ENCODE measurements at places on chromosomes 11 and 22.
A peak's percentile ranks its signal among the peaks of the same experiment; 100 is the strongest.

GRCh38 chr11:101797335-101797734, 117.5 kb upstream of the CEP126 start:
- DNase-seq, result no peak

GRCh38 chr11:129992161-129992944, 10.3 kb downstream of the PRDM10 start:
- peak; percentile 52 for DNase-seq

DNA sequence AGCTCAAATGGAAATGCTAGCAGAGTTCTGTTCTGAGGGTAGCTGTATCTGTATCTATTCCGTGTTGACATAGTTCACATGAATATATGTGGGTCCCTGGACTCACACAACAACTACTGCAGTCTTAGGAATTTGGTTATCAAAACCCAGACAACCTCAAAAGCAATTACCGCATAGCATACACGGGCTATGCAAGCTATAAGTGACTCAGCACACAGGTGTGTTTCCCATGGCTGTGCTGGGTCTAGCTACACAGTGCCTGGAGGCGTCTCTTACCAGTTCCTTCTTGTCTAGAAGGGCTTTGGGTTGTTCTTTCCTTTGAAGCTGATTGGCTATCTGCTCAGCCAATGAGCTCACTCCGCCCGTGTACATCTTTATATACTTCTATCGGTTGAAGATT, 98.2 kb upstream of the BID start:
- DNase-seq, result peak; percentile 97

GRCh38 chr11:9875862-9876261, 212.0 kb downstream of the SWAP70 start:
- DNase-seq, result no peak

GRCh38 chr22:19629720-19630419, 84.4 kb upstream of the SEPTIN5 start:
- peak; percentile 38 for DNase-seq

GRCh38 chr11:69257838-69258658, 35.9 kb upstream of the MYEOV start:
- DNase-seq, result no peak

DNA sequence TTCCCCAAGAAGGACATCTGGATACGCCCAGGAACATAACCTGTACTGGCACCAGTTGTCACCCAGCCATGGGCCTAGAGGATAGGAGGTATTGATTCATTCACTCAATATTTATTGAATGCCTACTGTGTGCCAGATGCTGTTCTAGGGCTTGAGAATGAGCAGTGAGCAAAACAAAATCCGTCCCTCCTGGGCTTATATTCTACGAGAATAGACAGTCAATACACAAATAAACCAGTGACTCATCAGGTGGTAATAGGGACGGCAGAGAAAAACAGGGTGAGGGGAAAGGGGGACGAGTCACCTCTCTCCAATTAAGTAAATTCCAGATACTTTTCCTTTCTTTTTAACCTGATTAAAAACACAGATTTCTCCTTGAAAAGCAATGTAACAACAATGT, 103.5 kb downstream of the MICAL2 start:
- DNase-seq, result no peak

DNA sequence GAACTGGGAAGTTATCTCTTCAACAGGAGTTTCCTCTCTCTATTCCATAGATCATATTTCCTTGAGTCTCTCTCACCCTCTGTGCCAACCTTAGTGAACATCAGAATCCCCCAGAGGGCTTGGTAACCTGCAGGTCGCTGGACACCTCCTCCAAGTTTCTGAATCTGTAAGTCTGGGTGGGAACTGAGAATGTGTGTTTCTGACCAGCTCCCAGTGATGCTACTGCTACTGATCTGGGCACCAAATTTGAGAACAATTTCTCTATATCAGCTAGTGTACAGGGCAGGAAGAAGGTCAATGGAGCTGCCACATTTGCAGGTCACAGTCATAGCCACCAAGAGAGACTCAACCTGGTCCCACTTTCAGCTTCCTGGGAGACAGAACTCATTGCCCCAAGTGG, 62.9 kb downstream of the RCN1 start:
- DNase-seq, result no peak

DNA sequence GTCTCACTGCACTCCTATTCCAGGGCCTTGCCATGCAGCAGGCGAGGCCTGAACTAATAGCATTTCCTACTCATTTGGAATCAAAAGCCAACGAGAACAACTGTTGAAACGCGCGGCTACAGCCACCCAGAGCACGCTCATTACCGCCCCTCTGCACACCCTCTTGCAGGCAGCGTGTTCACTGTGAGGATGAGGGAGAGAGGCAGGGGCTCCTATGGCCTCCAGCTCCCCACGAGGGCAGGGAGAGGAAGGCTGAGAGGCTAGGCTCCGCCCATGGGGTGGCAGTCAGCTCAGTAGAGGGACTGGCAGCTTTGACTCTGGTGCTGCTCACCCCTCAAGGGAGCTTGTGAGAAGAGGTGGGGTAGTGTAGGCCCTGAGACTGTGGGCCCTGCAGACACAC, 26.2 kb downstream of the LMO1 start:
- DNase-seq, result no peak

- no peak for DNase-seq
Measured at GRCh38 chr11:120261321-120261720, 21.4 kb downstream of the POU2F3 start.

GRCh38 chr22:31039393-31039792, 41.7 kb upstream of the SMTN start:
- DNase-seq, result no peak

GRCh38 chr11:128725630-128726319, 31.9 kb downstream of the FLI1 start:
- peak; percentile 68 for DNase-seq

- DNase-seq, result no peak
Measured at GRCh38 chr11:67066333-67066709, 9.7 kb downstream of the RHOD start.

DNA sequence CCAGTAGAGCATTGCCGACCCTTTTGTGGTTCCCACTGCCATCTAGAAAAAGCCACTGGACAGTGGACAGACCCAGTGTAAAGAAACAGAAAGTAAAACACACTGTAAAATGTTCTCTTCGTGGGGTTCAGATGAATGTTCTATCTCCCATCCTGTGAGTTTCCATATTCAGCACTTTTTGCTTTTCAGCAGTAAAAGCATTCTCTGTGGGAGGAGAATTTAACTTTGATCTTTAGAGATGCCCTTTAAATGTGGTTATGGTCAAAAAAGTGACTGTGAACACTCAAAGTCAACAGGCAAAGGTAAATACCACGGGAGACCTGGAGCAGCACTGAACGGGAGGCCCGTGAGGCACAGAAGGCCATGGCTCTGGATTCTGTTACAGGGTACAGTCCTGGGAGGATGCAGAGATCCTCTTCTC, 53.9 kb downstream of the FLI1 start:
- DNase-seq, result no peak

- peak; percentile 71 for DNase-seq
Measured at GRCh38 chr22:33853200-33854097, 66.8 kb downstream of the LARGE1 start.

DNA sequence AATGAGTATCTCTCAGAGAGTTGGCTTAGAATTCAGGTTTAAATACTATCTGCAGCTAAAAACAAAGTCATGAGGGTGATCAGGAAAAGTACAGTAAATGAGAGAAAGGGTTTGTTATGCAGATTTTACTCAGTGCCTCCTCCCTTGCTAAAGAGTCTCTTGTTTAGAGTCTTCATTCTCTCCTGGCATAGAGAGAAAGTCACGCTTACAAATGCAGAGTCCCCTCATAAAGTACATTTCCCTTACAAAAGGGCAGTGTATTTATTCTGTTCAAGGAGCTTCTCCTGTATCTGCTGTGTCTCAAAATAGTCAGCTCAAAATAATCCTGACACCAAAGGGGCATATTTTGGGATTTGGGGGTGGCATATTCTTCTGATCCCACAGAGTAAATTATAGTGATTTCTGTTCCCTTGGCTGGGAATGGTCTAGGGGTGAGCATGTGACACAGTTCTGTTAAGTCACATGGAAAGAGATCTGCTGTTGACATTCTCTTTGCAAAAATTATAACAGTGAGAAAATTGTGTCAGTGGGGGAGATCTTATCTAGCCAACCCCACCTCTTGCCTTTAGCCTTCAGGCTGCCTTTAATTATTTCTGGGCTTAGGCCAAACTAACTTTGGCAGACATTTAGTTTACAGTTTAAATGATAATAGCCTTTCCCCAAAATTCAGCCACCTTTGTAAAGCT, 102.9 kb downstream of the MTNR1B start:
- no peak for DNase-seq

- no peak for DNase-seq
Measured at GRCh38 chr22:40472579-40472978, 102.2 kb downstream of the SGSM3 start.

DNA sequence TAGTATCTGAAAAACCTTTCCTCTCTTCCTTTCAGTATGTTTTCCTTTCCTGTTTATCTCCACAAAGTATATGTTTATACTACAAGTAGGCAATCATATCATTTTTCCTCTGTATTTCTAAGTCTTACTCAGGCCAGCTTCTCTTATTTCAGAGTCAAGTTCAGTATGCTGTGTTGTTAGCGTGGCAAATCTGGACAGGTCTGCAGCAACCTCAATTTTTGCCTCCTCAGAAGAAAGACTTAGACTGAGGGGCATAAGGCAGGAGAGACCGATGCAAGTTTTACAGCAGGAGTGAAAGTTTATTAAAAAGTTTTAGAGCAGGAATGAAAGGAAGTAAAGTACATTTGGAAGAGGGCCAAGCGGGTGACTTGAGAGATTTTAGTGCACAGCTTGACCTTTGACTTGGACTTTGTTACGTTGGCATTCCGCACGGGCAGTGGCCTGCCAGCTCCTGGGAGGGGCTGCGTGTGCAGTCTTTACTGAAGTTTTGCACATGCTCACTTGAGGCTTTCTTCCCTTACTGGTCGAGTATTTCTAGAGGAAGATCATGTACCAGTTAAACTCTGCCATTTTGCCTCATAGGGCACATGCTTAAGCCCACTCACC, 343.2 kb downstream of the NTM start:
- DNase-seq, result no peak

- DNase-seq, result peak; percentile 84
Measured at GRCh38 chr22:42313804-42314581, 43.5 kb upstream of the TCF20 start.

- DNase-seq, result no peak
Measured at GRCh38 chr22:42993651-42994275, 21.2 kb downstream of the PACSIN2 start.

- no peak for DNase-seq
Measured at GRCh38 chr22:45227645-45228400, 12.9 kb downstream of the KIAA0930 start.

DNA sequence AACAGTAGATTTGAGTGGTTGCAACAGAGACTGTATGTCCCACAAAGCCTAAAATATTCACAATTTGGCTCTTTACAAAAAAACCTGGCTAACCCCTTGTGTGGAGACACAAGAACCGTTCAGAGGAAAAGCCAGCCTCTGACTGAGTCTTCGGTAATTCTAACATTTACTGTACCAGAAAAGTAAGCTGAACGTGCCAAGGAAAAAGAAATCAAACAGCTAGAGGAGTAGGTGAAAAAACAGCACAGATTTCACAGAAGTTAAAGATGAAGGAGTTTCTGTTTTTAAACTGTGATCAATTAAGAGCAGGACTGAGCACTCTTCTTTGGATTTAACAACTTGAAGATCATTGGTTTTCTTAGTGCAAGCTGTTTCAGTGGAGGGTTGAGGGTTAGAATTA, 424.7 kb upstream of the KIRREL3 start:
- DNase-seq, result no peak

DNA sequence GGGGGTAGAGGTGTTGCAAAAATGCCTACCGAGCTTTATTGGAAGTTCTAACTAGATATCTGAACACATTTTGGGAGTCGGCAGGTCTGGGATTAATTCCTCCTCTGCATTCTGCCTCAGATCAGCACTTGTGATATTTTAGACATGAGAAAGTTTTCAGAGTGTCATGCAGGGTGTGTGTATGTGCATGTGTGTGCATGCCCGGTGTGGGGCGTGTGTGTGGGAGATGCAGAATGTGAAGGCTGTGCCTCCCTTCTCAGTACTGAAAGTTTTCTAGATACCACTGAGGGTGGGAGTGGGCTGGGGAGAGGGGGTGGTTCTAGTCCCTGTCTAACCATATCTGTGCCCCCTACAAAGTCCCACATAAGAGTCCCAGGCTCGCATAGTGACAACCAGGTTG, 180.0 kb upstream of the NTM start:
- no peak for DNase-seq

DNA sequence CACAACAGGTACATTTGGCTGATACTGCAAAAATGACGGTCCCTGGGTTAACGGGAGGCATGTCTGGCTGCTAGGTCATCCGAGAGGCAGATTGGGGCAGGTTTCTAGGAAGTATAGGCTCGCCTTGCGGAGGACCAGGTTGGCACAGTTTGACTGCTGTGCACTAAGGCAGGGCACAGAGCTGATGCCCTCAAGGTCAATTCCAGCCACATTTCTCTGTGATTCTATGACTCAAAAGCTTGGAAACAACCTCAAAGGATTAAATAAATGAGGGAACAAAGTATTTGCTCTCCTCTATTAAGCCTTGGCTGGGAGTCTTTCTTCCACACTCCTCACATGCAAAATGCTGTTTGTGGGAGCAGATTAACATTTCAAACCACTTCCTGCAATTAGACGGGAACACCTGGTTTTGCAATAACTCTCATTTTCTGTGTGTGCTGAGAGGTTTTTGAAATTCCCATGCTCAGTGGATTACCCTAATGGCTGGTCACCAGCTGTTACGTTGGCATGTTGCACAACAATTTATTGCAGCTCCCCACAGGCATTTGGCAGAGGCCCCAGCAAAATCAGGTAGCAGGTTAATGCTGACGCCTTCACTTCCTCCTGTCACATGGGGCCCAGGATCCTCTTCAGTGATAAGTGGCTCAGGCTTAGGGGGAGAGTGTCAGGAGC, 61.0 kb upstream of the PLET1 start:
- DNase-seq, result peak; percentile 98

- no peak for DNase-seq
Measured at GRCh38 chr22:49191506-49191980, 636.1 kb downstream of the BRD1 start.

- DNase-seq, result no peak
Measured at GRCh38 chr11:125170001-125170509, 5.5 kb downstream of the PKNOX2 start.

DNA sequence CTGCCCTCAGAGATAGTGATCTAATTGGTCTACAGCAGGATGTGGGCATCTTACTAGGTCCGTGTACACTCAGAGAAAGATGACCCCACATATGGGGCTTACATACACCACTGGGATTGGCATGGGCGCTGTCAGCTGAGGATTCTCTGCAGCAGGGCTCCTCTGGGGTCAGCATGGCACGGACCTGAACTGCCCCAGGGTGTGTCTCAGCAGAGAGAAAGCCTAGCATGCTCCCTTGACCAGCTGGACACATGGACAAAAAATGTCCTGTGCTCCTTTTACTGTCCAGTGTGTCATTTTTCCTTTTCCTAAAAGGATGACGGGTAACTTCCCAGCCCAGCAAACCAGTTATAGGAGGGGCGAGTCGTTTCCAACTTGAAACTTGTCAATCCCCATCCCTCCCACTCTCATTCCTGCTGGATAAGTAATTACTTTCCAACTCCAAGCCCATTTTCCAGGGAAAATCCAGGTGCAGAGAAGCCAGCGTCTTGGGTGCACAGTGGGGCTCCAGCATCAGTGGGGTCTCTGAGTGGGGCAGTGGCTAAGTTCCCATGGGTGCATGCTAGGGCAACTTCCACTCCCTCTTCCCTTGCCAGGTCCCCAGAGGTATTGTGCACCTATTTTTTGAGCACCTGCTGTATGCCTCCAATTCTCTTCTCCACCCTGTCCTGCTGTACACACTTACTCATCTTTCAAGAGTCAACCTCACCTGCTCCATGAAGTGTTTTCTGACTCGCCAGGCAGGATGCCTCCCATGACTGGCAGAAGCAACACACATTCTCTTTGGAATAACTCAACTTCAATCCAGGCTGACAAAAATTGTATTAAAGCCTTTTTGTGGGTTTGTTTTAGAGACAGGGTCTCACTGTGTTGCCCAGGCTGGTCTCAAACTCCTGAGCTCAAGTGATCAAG, 5.0 kb downstream of the VSTM5 start:
- DNase-seq, result peak; percentile 60
